ENCODE measurements at places on chromosomes 16 and 17.

DNA sequence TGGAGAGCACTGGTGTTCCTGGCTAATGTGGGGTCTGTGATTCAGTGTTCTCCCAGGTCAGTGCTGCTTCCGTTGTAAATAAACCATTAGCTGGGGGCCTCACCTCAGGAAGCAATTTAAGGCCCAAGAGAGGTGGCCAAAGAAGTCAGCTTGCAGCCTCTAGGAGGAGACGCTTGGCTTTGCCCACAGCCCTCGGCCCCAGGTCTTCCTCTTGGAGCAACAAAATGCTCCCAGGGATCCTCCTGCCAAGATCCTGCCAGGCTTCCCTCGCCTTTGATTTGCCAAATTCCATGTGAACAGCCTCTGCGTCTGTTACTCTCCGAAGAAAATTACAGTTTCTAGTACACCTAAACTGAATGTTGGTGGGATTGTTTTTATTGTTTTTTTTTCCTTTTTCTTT, 62.4 kb upstream of the TBX2 start:
- no peak for DNase-seq

GRCh38 chr16:57409065-57409464, 4.5 kb downstream of the CCL17 start:
- peak; percentile 27 for DNase-seq

DNA sequence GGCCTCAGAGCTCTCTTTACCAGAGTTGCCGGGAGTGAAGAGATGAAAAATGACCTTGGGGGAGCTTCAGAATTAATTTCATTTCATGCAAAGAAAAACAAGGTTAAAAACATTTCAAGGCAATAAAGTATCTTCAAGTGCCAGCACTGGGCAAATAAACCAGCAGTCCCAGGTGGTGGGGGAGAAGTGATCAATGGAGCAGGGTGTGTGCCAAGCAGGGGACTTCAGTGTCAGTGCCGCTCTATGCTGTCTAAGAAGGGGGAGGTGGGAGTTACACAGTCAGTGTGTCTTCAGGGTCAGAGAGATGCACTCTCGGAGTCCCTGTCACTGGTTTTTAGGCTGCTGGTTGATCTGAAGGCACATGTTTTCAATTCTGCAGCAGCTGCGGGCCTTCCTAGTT, 57.2 kb upstream of the MGAT5B start:
- DNase-seq: no peak

DNA sequence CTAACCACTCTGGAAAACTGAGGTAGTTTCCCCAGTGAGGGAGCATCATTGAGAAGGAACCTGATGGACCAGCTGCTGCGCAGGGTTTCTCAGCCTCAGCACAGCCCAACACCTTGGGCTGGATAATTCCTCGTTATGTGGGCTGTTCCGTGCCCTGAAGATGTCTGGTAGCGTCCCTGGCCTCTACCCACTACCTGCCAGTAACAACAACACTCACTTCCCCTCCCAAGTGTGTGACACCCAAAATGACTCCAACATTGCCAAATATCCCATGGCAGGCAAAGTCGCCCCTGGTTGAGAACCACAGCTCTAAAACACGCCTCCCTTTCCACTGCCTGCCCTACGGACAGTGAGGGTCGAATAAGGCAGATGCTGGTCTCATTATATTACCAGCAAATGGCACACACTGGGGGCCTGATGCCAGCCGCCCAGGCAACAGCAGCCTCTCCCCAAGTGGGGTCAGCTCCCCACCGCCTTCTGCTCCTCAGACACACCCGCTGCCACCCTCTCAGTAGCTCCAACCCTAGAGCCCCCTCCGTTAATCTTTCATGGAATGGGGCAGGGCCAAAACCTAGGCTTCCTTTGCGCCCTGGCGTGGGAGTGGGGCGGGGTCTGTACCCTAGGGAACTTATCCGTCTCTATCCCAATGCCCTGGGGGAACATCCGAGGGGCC, 1.0 kb downstream of the RHBDF2 start:
- peak; percentile 82 for DNase-seq

- no peak for DNase-seq
Observed at GRCh38 chr17:550463-551180, 164.0 kb downstream of the VPS53 start.

DNA sequence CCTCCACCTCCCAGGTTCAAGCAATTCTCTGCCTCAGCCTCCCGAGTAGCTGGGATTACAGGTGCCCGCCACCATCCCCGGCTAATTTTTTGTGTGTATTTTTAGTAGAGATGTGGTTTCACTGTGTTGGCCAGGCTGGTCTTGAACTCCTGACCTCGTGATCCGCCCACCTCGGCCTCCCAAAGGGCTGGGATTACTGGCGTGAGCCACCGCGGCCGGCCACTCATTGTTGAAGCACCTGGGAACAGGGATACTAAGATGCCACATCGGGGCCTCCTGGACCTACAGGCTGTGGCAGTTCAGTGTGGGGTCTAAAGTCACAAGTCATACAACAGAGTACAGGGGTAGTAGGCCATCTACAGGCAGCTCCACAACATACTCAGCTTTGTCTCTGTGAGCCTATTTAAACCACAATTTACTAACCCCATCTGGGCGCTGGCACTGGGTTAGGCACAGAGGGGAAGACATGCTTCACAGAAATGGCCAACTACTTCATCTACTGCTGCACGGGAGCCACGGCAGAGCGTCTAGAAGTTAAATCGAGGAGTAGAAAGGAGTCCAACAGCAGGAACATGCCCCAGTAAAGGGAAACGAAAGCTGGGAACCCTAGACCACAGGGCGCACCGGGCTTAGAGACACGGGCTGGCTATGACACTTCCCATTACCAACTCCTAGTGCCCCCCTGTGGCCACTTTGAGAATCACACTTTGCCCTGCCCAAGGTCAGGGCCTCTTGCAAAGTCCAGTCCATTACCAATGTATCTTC, 4.3 kb downstream of the VAMP2 start:
- peak; percentile 97 for DNase-seq

DNA sequence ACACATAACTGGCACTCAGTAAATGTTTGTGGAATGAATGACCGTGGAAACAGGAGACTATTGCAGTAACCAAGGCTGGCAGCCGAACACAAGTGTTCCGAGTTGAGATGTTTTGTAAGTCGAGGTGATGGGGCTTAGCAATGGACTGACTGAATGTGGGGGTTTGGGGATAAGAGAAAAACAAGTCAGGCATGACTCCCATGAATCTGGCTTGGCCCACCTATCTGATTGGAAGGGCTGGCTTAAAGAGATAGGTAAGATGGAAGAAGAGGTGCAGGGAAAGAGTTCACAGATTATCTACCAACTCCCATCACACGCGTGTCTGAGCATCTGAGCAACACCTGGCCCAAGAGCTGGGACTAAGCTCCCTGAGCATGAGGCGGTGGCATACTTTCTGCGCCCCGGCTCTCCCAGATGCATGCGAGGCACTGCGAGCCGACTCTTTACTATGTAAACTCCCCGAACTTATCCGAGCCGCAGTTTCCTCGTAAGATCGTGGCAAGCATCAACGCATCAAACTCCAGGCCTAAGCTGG, 539 bp downstream of the IFT20 start:
- no peak for DNase-seq

DNA sequence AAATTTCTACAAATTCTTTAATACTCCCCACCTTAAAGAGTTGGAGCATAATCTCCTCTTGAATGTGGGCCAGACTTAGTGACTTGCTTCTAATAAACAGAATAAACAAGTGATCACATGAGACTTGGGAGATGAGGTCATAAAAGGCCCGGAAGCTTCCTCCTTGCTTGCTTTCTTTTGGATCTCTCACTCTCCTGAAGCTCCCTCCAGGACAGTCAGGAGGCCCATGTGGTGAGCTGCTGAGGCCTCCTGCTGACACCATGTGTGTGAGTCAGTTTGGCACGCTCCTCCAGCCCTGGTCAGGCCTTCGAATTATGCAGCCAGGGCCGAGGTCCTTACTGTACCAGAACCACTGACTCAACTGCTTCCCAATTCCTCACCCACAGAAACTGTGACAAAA, 53.2 kb downstream of the NDEL1 start:
- DNase-seq: peak; percentile 62

GRCh38 chr16:3460121-3460520, 16.6 kb downstream of the NAA60 start:
- DNase-seq: no peak

- DNase-seq: no peak
Observed at GRCh38 chr17:1137465-1137894, 42.3 kb downstream of the ABR start.

GRCh38 chr16:162271-162991, 3.3 kb upstream of the HBM start:
- no peak for DNase-seq

GRCh38 chr17:65039336-65039988, 17.1 kb downstream of the GNA13 start:
- no peak for DNase-seq

DNA sequence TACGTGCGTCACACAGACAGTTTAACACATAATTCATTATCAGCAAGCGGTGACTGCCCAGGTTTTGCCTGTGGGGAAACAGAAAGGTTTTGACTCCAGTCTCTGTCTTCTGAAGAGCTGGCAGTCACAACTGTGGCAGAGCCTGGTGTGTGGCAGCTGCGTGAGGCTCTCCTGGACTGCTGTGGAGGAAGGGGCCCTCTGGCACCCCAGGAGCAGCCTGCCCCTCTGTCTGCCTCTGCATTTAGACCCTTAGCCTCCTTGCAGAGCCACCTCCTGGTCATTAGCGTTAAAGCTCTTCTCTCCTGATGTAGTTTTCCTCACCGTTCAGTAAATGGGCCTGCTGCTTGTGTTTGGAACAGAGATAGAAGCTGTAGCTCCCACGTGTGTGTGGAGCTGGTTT, 10.9 kb downstream of the RAB40C start:
- DNase-seq: no peak

GRCh38 chr17:73028299-73028755, 64.2 kb downstream of the SLC39A11 start:
- no peak for DNase-seq

DNA sequence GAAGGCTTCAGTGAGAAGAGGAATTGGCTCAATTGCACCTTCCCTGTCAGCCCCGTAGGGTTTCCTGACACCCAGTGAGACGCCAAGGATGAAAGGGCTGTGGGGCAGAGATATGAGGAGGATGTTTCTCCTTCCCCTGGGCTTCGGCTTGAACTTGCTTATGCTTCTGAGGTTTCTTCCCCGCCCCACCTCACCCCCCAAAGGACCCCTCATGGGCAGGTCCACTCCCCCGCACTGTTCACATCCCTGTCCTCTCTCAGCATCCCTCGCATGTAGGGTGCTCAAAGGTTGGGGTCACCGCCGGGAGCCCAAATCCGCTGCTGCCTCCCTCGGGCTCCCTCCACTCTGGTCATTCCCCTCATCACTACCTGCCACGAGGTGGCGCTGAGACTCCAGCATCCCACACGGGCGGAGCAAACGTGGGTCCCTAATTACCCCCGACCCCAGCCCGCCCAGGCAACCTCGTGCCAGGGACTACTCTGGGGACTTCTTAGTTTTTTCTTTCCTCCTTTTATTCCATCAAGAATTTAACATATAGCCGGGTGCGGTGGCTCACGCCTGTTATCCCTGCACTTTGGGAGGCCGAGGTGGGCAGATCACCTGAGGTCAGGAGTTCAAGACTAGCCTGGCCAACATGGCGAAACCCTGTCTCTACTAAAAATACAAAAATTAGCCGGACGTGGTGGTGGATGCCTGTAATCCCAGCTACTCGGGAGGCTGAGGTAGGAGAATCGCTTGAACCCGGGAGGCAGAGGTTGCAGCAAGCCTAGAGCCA, 3.3 kb upstream of the TRARG1 start:
- peak; percentile 68 for DNase-seq

DNA sequence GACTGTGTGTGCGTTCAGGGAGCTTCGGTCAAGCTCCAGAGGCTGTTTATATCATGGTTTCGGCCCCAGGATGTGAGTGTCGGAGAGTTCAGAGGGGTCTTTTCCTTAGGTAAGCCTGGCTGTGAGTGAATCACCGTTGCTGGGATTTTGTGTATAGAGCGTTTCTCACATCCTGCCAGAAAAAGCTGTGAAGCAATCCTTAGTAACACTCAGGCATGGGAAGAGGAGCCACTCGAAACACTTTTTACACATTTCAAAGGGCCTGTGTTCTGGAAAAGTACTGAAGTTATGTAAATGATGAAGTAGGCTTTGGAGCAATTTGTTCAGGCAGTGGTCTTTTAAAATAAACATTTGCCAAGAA, 662 bp downstream of the PGS1 start:
- DNase-seq: peak; percentile 84

DNA sequence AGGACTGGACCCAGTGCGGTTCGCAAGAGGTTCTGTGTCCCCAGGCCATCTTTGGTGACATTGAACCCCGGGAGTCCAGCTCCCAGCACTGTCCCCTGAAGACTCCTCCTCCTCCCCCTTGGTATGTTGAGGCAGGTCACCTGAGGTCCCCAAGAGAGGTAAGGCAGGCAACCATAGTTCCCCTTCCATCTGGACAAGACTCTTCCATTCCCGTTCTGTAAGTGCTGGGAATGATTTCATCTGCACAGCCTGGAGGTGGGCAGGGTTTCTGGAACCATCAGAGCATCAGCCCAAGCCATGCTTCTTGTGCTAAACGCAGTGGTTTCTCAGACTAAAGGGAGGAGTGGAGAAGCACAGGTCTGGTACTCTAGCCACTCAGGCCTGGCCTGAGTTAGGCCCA, 24.9 kb downstream of the COPZ2 start:
- DNase-seq: no peak

DNA sequence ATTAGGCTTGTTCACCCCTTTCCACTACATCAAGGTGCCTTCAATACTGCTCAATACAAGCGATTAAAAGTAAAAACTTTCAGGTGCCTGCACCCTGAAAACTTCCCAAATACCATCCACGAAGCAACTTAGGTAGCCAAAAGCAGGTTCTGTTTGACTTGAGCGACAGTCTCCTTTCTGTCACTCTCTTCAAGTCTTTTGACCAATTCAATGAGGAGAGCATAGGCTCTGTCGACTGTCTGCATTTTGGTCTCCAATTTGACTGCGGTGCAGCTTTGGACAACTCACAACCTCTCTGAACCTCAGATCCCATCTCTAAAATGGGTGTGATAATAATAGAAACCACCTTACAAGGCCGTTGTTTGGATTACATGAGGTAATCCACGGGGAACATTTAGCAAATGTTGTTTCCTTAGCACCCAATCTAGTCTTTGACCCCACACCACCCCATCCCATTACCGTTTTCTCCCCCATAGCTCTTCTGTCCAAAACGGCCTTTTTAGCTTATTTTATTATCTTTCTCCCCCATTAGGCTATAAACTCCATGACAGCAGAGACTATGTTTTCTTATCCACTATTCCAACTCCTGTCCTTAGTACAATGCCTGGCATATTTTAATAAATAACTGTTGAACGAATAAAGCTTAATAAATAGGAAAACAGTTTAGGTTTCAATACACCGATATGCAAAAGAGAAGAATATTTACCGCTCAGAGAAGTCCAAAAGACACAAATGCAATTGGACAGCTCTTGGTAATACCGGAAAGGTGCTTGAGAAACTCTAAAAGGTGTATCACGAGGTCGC, 999 bp downstream of the MARF1 start:
- DNase-seq: no peak

GRCh38 chr16:71843572-71843971, 2.2 kb upstream of the ATXN1L start:
- no peak for DNase-seq

Measured in suppressor macrophage treated with lipopolysaccharide for 4 hours (primary cell).